Body of pancreas (tissue), 4 donors: ENCODE measurements at places on chromosomes 3 and 15.

DNA sequence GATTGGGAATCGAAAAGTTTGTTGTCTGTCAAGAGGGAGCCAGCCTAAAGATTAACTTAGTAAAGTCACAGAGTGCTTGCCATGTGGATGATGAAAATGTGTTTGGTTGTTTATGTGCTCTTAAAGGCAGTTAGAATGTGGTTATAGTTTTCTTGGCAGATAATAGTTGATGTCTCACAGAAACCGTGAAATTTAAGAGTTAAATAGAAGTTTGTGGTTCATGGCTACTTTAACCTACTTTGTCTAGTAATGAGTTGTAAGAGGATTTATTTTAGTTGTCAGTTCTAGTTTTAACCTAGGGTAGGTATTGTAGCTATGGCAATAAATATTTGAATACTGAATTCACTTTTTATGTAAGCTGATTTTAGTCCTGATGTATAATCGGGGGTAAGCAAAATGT lies 36.4 kb upstream of the EIF3J start:
- no peak for DNase-seq

GRCh38 chr3:5144316-5144994 lies 22.4 kb downstream of the ARL8B start:
- DNase-seq = no peak

GRCh38 chr15:81190922-81191507 lies 5.7 kb upstream of the IL16 start:
- no peak for DNase-seq

DNA sequence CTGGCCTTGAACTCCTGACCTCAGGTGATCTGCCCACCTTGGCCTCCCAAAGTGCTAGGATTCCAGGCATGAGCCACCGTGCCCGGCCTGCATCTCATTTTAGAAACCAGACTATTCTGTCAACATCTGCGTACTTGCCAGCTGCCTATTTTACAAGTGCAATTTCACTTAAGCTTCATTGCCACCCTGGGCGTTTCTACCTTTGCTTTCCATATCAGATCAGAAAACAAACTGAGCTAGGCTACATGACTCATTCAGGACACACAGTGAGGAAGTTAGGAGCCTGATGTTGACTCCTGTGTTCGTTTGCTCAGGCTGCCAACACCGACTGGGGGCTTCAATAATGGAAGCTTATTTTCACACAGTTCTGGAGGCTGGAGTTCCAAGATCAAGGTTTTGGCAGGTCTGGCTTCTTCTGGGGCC lies 42.3 kb upstream of the KLHL25 start:
- peak; percentile 83 for DNase-seq

DNA sequence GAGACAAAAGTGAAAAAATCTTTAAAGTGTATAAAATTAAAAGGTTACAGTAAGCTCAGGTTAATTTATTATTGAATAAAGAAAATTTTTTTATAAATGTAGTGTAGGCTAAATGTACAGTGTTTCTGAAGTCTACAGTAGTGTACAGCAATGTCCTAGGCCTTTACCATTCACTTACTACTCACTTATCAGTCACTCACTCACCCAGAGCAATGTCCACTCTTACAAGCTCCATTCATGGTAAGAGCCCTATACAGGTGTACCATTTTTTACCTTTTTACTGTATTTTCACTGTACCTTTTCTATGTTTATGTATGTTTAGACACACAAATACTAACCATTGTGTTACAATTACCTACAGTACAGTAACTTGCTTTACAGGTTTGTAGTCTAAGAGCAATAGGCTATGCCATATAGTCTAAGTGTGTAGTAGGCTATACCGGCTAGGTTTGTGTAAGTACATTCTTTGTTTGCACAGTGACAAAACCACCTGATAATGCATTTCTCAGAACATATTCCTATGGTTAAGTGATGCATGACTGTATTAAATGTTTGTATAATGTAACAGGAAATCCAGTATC lies 38.1 kb upstream of the NECTIN3 start:
- no peak for DNase-seq

DNA sequence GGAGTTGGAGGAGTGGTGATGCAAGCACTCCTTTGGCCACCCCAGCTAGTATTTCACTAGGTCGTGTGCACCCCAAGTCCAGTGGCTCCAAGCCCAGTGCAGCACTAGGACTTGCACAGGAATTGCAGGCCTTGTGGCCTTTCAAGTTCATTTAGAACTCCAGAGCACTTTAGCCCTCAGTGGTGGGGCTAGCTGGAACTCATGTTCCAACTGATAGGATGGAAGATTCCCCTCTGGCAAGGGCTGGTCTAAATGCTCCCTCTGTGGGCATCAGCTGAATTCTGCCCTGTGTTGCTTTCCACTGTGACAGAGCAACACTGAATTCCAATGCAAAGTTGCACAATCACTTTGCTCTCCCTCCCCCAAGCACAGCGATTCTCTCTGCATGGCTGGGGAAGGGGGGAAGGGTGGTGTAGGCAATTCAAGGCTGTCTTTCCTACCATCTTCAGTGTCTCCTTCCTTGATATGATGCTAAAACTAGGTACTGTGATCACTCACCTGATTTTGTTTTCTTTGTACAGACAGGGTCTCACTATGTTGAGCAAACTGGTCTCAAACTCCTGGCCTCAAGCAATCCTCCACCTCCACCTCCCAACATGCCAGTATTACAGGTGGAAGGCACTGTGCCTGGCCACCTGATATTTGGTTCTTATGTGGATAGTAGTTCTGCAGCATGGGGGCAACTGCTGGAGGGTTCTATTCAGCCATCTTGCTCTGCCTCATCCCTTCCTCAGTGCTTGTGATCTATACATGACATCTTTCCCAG lies 10.3 kb downstream of the USF3 start:
- DNase-seq = no peak

- DNase-seq = no peak
Measured at GRCh38 chr15:52791776-52792175, 1.6 kb upstream of the ONECUT1 start.

DNA sequence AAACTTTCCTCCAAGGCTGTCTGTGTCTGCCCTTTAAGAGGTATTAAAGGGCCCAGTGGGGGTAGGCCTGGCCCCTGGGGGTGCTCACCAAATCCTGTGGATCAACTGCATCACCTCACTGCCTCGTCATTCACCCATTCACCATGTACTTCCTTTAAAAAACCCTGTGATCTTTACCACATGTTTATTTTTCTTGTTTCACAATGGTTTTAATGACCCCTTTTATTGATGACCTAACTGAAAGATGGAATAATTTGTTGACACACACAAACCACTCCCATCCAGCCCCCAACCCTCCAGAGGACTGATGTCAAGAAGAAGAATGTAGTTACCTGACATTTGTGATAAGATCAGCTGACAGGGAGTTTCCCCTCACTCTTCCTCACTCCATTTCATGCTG lies 40.8 kb downstream of the KCNAB1 start:
- no peak for DNase-seq
